ENCODE measurements at places on chromosomes 6 and 20.
A peak's percentile ranks its signal among the peaks of the same experiment; 100 is the strongest.

- no peak for DNase-seq
Measured at GRCh38 chr6:154605178-154605881, 94.8 kb upstream of the CNKSR3 start.

DNA sequence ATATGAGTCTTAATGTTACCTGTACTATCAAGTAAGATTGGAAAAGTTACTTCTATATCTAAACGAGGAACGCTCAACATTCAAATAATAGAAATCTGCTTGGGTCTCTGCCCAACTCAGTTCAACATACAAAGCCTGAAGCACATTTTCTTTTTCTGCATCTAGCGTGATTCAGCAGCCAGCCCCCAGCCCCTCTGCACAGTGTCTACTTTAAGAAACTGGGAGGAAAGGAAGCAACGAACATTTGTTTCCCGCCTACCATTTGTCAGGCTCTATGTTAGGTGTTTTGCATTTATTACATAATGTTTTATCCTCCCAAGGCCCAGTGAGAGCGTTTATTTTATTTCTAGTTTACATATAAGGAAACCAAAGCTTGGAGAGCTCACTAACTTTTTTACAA lies 17.3 kb downstream of the PHACTR1 start:
- no peak for DNase-seq

GRCh38 chr6:38262609-38263008 lies 377.1 kb downstream of the BTBD9 start:
- no peak for DNase-seq

- no peak for DNase-seq
Measured at GRCh38 chr6:116369540-116369939, 1.2 kb upstream of the DSE start.

GRCh38 chr6:29603456-29603855 lies 18.5 kb downstream of the OR2H2 start:
- no peak for DNase-seq

DNA sequence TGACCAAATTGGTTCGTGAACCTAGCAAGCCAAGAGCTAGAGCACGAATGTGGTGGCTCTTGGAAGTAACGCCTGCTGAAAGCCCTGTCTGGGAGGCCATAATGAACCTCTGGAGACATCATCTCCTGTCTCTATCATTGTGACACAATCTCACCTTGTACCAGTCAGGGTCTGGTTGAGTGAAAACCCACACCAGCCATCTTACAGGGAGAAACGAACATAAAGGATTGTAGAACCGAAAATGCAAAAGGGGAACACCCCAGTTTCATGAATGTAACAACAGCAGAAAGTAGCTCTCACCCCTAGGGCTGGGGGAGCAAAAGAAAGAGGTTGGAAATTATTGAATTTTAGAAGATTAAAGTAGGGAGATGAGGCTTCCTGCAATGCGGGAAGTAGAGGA lies 50.9 kb upstream of the TAB2 start:
- no peak for DNase-seq

DNA sequence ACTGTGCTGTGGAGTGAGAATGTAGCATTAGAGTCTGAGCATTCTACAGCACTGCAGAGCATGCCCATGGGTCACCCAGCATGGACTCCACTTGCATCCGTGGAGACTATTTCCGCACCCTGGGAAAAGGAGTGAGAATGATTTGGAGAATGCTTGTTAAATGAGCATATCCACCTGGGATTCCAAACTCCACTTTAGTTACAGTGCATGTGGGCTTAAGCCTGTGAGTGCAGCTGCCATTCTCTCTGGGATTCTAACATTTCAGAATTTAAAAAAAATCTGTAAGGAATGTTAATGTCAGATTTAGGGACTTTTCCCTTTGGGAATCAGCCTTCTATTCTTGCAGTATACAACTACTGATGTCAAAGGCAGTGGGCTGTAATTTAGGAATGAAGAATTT lies 33.4 kb downstream of the KIF25 start:
- no peak for DNase-seq

DNA sequence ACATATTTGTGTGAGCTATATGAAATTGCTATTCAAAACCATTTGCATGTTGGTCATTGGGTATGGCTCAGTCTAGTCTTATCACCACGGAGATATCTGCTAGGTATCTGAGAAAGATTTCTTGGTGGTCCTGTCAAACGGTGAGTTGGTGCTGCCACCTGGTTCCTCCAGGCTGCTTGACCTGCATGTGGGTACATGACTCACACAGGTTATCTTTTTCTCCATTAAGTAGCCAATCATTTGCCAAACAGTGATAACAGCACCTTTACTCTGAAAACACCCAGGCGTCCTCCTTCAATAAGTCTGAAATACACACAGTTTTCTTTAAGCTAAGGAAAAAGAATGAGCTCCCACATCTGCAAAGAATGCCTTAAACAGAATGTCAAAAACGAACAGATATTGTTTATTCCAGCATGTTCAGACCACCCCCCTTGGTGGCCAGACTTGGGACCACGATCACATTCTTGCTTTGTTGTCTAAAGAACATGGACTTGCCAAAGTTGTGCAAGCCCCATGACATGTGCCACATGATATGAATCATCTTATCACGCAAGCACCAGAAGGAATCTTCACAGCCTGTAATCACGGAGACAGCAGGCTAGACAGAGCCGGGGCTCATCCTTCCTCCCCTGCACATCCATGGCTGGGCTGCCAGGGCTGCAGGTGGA lies 200.7 kb upstream of the THBS2 start:
- DNase-seq, result no peak

GRCh38 chr20:58697867-58698703 lies 5.5 kb downstream of the NPEPL1 start:
- no peak for DNase-seq

DNA sequence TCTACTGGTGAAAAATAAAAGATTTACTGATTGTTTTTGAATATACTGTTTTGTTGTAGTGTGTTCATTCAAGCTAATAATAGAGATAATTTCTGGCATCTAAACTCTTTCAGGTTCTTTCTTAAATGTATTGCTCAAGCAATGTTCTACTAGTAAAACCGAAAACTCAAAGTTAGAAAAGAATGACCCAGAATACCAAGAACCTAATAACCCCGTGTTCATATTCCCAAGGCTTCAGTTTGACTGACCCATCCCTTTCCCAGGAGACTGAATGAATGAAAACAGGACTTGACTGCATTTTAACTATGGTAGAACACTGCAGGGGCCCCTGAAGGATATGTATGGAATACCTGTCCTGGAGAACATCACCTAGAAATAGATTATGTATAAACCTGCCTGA lies 375.3 kb downstream of the MAFB start:
- no peak for DNase-seq

DNA sequence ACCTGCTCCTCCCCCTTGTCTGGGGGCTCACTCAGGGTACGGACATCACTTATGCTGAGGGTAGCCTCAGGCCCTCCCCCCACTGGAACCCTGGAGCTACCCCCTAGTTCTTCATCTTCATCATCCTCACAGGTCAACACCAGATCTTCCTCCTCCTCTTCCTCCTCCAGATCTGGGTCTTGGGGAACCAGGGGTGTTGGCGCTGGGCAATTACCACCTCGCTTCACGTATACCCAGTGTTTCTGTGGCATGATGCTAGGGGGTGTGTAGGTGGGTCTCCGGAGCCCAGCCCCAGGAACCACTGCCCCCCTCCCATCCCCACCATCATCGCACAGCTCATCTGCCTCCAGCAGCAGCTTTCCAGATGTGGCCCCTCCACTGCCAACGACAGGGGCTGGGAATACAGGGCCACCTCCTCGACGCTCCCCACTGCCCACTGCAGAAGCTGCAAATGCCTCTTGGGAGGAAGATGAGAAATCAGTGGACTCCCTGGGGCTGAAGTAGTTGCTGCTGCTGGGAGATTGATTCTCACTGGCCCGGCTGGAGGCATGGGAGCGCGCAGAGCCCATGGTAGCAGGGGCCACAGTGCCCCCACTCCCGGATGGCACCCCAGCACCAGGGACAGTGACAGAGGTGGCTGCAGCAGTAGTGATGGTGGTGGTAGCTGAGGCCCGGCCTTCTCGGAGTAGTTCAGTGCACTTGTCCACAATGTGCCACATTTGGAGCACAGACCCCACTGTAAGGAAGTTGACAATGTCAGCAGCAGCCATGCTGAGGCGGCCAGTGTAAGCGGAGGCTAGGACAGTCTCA lies 1.5 kb downstream of the ZBTB22 start:
- DNase-seq, result no peak

DNA sequence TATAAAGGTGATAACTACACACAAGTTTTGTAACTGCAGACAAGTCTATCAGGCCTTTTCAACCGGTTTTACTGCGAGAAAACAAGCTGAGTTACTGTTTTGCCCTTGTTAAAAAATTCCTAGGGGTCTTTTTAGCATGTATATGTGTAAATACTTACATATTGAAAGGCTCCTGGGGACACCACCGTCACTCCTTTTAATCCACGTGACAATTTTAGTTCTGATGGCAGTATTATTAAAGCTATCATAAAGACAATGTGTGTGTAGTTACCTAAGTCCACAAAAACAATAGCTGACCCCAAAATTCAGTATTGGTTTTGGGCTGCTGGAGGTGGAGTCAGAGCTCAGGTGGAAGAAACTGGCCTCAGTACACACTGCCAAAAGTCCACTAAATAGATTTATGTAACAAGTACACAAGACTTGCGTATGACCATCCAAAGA lies 41.3 kb upstream of the HFE start:
- DNase-seq, result no peak

DNA sequence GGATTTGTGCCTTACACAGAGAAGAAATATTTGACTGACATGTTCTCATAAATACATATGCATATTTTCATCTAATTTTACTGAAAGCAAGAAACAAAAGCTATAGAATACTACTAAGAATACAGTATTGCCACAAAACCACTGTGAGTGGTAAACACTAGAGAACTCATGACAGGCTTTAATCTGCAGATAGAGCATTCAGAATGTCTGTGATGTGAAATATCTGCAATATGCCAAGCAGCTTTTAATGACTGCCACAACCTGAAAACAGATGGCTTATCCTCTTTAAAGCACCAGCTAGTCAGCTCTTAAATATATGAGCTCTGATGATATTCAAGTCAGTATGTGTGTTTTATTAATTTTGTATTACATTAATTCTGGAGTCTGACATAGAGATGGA lies 3.4 kb downstream of the NAPB start:
- no peak for DNase-seq

GRCh38 chr20:36802326-36803222 lies 29.0 kb upstream of the DSN1 start:
- no peak for DNase-seq

DNA sequence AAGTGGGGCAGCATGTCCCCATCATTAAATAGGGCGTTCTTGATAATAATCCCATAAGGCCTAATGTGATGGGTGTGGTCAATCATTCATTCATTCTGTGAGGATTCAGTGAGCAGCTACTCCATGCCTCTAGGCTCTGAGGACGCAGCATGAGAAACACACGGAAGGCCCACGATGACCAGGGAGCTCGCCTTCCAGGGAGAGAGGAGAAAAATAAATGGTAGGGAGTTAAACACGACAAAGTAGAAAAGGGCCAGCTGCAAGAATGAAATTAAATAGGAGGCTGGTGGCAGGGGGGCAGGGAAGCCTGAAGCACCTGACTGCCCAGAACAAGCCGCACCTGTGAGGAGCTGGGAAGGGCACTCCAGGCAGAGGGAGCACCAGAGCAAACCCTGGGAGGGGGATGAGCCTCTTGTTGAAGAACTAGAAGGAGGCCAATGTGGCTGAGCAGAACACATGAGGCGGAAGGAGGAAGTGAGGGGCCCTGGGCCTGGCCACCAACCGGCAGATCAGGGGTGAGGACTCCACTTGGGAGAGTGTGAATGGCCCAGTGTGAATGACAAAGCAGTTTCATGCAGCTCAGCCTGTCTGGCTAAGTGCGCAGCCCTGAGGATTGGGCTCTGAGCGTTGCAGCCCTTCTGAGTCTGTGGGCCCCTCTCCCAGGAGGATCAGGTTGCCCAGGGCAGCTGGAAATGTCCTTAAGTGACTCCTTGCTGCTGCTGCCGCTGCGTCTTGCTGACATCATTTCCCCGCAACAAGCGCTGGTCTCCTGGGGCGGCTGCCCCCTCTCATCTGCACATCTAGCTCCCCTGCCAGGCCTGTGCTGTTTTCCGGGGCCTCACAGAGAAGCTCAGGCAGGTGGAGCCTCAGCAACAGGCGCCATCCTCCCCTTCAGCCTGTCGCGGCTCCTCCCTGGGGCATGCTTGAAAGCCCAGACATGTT lies 99.9 kb downstream of the CDH26 start:
- DNase-seq, result peak; percentile 53

DNA sequence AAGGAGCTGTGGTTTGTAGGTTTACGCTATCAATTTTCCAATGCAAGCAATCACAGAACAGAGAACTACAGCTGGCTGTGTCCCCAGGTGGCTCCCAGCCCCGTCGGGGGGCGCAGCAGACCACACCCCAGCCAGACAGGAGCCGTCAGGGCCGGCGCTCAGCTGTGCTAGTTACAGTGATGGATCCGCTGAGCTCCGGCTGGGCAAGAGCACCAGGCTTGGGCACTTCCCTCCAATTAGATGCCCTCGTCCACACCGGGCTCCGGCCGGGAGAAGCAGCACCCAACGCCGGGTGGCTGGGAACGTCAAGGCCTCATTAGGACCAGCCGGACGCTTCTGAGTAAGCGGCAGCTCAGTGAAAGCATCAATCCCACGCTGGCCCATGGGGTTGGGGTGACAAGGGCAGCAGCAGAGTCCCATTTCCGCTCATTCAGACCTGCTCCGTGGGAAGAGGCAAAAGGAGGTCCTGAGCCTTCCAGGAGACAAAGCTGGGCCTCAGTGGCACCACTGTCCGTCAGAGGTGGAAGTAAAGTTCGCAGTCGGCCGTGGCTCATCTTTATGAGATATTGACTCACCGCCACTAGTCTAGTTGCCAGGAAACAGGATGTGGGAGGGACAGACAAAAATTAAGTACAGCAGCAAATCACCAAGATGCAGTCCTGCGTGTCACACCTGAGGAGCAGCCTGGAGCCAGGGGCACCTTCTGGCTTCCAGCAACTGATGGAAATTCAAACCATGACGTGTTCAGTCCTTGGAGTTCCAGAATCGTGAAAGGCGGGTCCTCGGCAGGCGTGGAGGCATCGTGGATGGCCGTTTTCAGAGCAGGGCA lies 164.1 kb downstream of the TAF4 start:
- DNase-seq, result no peak

GRCh38 chr6:105836889-105837288 lies 249.2 kb upstream of the PRDM1 start:
- no peak for DNase-seq

- DNase-seq, result no peak
Measured at GRCh38 chr6:2881423-2881822, 21.7 kb downstream of the SERPINB9 start.

- no peak for DNase-seq
Measured at GRCh38 chr6:162728197-162728596, 423 bp downstream of the PACRG start.

DNA sequence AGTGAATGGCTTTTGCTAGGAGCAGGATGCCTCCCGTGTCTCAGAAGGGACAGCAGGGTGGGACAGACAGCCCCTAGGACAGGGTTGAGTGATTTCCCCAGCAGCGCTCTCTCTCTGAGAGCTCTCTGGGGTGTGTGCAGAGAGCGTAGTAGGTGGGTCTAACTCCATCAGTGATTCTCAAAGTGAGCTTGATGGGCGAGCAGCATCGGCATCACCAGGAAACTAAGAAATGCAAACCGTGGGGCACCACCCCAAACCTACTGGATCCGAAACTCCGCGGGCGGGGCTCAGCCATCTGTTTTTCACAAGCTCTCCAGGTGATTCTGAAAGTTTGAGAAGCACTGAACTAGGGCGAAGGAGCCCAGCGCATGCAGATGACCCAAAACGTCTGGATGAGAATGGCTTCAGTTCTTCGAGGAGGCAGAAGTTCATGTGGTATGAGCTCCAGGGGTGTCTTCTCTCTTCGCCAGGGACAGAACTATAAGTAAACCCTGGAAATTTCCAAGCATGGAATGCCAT lies 119.6 kb upstream of the RNF24 start:
- peak; percentile 33 for DNase-seq

GRCh38 chr20:41147767-41148191 lies 10.4 kb downstream of the PLCG1 start:
- no peak for DNase-seq
